Hematopoietic multipotent progenitor cell treated with erythropoietin and hydrocortisone succinate and interleukin-3 and kit ligand, for 8 days (in vitro differentiated cells): ENCODE measurements at places on chromosomes 16 and 17.

GRCh38 chr17:55241097-55241496 lies 23.7 kb upstream of the HLF start:
- DNase-seq: no peak

- DNase-seq: no peak
Measured at GRCh38 chr16:23520500-23520899, 10.2 kb upstream of the GGA2 start.

DNA sequence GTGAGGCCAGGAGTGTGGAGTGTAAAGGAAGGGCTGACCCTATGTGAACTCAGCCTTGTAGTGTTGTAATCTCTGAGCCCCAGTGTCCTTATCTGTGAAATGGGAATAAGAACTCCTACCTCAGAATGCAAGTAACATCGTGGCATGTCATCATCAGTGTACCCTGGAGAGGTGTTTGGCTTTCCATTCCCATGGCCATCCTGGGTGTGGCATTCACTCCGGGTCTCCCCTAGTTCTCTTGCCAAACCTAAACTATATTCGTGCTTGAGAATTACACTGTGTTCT lies 1.9 kb downstream of the NXPH3 start:
- DNase-seq: peak; percentile 75

DNA sequence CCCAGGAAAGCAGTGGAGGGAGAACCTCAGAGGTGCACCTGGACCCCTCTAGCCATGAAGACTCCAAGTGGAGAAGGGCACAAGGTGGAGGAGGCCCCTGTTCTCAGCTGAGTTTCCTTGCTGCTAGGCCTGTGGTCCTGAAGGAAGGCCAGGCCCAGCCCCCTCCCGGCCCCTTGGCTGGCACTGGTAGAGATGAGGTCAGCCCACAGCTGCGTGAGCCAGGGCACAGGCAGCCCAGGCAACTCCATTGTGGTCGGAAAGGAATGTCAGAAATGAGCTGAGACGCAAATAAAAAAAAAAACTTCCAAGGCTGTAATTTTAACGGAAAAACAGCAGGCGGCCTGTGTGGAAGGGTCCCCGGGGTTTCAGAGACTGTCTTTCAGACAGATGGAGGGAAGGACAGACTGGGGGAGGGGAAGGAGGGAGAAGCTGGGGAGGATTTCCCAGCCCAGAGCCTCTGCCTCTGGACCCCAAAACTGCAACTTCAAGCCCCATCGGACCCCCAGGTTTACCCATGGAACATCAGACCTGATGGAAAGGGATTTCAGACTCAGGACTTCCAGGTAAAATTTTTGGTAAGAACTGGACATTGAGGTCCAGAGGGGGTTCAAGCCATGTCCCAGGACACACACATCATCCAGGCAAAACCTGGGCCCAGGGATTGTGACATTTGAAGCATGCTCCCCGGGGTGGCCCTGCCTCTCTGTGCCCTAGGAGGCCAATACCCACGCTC lies 25.6 kb upstream of the MRPS23 start:
- DNase-seq: peak; percentile 33

DNA sequence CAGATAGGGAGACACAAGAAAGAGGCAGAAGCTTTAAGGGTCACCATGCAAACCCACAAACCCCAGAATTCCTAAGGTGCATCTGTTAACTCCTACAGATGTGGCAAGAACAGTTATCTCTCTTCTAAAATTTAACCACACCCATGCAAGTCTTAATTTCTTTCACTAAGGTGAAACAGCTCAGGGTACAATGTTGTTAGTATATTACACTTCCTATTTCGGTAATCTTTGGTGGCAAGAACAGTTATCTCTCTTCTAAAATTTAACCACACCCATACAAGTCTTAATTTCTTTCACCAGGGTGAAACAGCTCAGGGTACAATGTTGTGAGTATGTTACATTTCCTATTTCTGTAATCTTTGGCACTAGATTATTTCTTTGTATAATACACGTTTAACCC lies 6.6 kb downstream of the CCL23 start:
- DNase-seq: peak; percentile 90

- DNase-seq: no peak
Measured at GRCh38 chr16:21628121-21628726, 24.2 kb downstream of the IGSF6 start.

DNA sequence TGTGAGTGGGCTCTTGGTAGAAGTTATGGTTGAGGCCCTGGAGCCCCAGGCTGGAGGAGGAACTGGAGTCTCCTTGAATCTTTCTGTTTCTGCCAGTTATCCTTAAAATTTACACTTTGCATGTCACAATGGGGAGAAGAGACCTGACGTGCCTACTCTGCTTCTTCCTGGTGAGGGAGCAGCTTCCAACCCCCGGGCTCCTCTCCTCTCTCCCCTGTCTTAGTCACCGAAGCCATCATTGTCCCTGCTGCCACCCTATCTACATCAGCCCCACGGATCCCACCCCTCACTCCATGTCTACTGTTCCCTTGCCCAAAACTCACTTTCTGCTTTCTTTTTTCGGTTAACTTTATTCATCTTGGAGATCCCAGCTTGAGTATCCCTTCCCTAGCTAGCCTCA lies 17.6 kb downstream of the DNAJA3 start:
- DNase-seq: no peak

- DNase-seq: no peak
Measured at GRCh38 chr16:73172241-73172972, 124.5 kb upstream of the ZFHX3 start.

GRCh38 chr17:17109256-17109655 lies 67.0 kb downstream of the MPRIP start:
- DNase-seq: peak; percentile 65

- DNase-seq: no peak
Measured at GRCh38 chr17:57970710-57971109, 15.5 kb upstream of the CUEDC1 start.

GRCh38 chr16:13816701-13817100 lies 103.3 kb upstream of the ERCC4 start:
- DNase-seq: no peak

GRCh38 chr17:78241277-78242023 lies 10.0 kb downstream of the TMEM235 start:
- peak; percentile 58 for DNase-seq

DNA sequence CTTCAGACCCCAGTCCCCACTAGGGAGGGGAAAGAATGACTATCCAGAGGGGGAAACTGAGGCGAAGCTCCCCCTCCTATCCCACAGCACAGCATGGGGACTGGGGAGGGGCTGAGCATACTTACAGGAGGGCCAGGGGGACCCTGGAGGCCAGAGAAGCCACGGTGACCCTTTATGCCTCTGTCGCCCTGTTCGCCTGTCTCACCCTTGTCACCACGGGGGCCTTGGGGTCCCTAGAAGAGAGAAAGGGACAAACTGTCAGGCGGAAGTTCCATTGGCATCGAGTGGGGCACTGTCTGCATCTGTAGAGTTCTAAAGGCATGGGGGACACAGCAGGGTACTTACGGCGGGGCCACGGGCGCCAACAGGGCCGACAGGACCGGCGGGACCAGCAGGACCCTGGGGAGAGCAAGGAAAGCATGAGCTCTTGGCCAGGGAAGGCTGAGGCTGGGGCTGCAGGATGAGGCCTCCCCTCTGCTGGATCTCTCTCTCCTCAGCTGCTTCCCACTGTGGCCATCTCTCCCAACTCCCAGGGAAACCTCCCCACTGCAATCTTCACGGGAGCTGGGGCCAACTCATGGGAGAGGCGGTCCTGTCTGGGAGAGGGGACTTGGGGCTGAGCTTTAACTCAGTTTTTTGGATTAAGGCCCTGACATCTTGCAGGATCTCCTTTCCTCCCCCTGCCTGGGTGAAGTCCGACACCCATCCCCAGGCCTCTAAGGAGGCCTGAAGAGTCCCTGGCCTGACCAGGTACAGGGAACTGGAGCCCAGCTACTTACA lies 13.5 kb downstream of the COL1A1 start:
- no peak for DNase-seq

GRCh38 chr17:75181608-75182318 lies 996 bp downstream of the SUMO2 start:
- DNase-seq: peak; percentile 54

DNA sequence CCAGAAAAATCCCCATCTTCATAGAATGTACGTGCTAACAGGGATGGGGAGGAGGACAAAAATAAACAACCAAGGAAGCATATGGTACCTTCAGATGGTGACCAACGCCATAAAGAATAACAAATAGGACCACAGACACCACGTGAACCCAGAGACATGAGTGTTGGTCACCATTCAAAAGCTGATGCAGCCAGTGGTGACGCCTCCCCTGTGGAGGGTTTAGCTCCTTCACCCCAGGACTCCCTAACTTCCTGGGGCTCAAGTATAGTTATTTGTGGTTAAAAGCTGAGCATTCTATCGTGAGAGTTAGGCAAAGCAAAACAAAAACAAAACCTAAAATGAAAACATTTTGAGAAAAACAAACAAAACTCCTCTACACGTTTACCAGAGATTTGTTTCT lies 184.7 kb downstream of the SOX9 start:
- no peak for DNase-seq

- DNase-seq: no peak
Measured at GRCh38 chr17:50647187-50647586, 12.5 kb downstream of the ABCC3 start.

GRCh38 chr16:9062301-9062700 lies 29.1 kb upstream of the HAPSTR1 start:
- no peak for DNase-seq

- no peak for DNase-seq
Measured at GRCh38 chr17:46125831-46126230, 67.4 kb downstream of the KANSL1 start.

- no peak for DNase-seq
Measured at GRCh38 chr17:4877089-4877488, 22.2 kb upstream of the C17orf107 start.

DNA sequence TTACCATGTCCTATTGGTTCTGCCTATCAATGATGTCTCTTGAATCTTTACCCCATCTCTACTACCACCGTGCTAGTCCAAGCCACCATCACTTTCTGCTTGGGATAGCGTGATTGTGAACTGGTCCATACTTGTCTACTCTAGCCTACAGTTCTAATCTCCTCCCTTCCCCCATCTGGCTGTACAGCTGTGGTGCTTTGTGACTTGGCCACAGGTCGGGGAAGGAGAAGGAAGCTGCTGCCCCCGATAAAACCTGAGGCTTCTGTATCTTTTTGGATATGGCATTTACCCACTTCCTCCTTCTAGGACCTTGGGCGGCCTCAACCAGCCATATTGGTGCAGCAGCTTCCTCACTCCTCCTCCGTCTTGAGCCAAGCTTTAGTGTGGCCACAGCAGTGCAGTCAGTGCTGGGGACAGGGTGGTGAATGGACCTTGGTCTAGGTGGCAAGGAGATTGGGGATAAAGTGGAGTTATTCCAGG lies 314 bp upstream of the ITGA2B start:
- DNase-seq: peak; percentile 96

- DNase-seq: peak; percentile 19
Measured at GRCh38 chr17:78256707-78257591, 25.5 kb downstream of the TMEM235 start.

DNA sequence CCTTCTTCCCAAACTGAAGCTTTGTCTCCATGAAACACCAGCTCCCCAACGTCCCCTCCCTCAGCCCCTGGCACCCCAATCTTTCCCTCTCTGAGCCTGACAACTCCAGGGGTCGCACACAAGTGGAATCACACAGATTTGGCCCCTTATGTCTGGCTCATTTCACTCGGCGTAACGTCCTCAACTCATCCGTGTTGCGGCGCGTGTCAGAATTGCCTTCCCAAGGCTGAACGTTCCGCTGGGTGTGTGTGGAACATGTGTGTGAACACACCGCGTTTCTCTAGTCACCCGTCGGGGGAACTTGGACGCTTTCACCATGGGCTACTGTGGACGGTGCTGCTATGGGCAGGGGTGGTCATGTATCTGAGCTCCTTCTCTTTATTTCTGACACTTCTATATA lies 45.0 kb downstream of the TBC1D16 start:
- DNase-seq: no peak

- no peak for DNase-seq
Measured at GRCh38 chr16:65070831-65071432, 50.9 kb downstream of the CDH11 start.

- DNase-seq: no peak
Measured at GRCh38 chr17:29573558-29573869, 5.0 kb downstream of the TP53I13 start.

DNA sequence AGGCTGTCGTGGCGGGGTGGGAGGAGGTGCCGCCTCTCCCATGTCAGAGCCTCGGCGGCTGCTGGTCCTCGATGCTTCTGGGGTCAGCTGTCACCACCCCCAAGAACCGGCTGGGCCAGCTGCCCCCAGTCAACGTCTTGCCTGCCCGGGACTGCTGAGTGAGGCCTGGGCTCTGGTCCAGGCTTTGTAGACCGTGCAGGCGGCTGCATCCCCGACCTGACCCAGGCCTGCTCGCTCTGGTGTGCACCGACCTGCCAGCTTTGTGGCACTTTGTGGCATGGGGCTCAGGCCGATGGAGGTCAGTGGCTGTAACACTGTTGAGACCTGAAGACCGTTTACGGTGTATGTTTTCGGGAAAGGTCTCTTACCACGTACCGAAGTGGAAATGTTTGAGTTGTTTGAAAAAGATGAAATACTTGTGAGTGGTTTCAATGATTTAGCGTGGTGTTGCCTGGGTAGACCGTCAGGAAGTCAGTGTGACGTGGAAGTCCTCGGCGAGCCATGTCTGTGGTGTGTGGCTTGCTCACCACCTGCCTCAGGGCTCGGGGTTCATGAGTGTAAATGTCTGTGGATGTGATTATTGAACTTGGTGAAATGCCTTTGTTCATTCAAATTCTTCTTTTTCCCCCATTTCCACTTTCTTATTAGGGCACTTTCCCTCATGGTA lies 53.2 kb upstream of the ZNF750 start:
- no peak for DNase-seq

GRCh38 chr16:12096157-12096777 lies 119.7 kb downstream of the SNX29 start:
- no peak for DNase-seq

- no peak for DNase-seq
Measured at GRCh38 chr17:33981711-33982601, 273.1 kb upstream of the CCL2 start.

DNA sequence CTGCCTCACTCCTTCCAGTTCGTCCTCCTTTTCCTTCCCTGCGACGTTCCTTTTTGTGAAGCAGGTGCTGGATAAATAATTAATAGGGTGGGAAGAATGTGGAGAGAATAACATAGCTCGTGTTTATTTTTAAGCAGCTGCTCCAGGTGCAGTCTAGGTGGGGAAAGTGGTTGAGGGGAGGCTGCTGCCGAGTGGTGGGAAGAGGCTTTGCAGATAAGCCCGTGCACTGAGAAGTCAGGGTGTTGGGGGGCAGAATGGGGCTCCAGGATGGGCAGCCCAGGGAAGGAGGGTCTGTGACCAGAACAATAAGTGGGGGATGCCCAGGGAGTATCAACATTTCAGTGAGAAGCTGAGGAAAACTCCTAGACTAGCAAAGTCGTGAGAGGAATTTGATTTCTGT lies 300.5 kb downstream of the CPPED1 start:
- DNase-seq: no peak

DNA sequence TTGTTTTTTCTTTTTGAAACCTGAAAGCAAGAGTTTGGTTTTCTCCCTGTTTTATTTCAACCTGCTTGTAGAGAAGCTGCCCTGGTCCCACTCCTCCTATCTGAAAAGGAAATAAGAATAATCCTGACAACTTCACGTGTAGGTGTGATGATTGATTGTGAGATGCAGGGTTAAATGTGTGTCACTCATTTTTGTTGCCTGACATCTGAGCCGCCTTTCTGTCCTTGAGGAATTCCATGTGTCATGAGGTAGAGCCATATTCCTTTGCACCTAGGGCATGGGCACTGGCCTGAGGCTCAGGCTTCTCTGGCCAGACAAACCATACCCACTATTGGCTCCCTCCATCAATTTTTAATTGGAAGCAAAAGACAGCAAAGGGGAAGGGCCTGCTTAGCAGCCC lies 10.2 kb upstream of the SMPD3 start:
- DNase-seq: no peak
